ENCODE measurements at places on chromosomes 7 and 10.

GRCh38 chr10:75547391-75548298 lies 116.2 kb downstream of the LRMDA start:
- no peak for DNase-seq

DNA sequence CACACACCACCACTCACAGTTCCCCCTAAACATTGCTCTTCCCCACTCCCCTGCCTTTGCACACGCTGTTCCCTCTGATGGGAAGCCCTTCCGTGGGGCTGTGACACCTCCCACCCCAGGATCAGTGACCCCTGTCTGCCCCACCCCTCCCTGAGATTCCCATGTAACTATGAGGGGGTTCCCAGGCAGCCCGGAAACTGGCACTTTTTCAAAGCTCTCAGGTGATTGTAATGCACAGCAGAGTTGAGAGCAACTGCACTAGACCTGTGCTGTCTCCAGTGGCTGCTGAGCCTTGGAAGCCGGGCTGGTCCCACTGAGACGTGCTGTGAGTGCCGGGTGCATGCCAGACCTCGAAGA lies 29.8 kb downstream of the GPRIN2 start:
- peak; percentile 23 for DNase-seq

GRCh38 chr10:62053860-62054259 lies 152.4 kb downstream of the ARID5B start:
- DNase-seq: no peak

GRCh38 chr7:116717137-116717536 lies 45.1 kb downstream of the MET start:
- no peak for DNase-seq

- no peak for DNase-seq
Measured at GRCh38 chr10:87771871-87772500, 46.0 kb downstream of the ATAD1 start.

DNA sequence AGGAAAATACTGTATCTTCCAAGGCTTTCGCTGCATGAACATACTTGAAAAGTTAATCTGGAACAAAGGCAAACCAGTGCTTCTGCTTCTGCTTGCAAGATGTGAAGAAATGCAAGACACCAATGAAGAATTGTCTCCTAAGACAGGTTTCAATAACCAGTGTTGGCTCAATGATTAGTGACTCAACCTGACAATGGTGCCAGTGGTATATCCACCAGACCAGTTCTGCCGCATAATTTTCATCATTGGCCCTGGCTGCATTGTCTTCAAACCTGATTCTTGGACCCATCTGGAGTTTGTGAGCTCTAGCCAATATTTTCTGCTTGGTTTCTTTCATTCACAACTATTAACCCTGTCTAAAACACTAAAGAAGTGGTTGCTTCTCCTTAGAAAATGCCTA lies 13.6 kb upstream of the STAMBPL1 start:
- no peak for DNase-seq

GRCh38 chr10:79409726-79410085 lies 35.7 kb downstream of the ZCCHC24 start:
- DNase-seq: no peak

DNA sequence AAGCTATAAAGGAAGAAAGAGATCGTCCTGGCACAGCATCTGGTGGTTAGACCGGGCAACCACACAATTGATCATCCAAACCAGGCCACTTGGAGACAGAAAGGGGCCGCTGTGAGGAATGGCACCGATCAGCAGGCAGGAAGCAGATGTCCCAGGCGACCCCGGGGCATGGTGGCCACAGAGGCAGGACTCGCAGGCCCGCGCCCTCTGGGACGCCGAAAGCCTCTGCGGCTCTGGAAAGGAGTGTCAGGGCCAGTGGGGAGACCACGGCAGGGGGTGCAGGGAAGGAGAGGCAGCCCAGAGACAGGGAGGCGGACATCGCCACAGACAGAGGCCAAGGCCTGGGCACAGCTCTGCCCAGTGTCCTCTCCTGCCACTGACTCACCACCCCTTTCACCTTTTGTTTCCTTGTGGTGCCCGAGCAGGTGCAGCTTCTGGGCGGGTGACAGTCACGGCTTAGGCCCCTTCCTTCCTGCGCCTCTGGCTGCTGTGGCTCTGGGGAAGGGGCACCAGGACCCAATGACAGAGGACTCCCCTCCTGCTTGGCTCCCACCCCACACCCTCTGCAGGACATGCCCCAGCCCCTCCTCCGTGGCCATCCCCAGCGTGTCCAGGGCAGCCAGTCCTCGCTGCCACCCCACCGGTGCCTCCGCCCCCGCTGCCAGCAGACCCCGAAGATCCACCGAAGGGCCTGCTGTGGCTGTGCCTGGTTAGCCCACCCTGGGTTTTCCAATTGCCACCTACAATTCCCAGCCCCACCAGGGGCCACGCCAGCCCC lies 10.9 kb downstream of the STK32C start:
- peak; percentile 24 for DNase-seq

- no peak for DNase-seq
Measured at GRCh38 chr10:116771101-116771958, 29.0 kb upstream of the HSPA12A start.

GRCh38 chr10:52212802-52213201 lies 101.3 kb upstream of the DKK1 start:
- no peak for DNase-seq

GRCh38 chr7:42747044-42747443 lies 164.8 kb downstream of the C7orf25 start:
- no peak for DNase-seq

GRCh38 chr7:16494551-16494950 lies 29.0 kb upstream of the SOSTDC1 start:
- DNase-seq: no peak

- no peak for DNase-seq
Measured at GRCh38 chr10:73044378-73045285, 52.0 kb downstream of the P4HA1 start.

DNA sequence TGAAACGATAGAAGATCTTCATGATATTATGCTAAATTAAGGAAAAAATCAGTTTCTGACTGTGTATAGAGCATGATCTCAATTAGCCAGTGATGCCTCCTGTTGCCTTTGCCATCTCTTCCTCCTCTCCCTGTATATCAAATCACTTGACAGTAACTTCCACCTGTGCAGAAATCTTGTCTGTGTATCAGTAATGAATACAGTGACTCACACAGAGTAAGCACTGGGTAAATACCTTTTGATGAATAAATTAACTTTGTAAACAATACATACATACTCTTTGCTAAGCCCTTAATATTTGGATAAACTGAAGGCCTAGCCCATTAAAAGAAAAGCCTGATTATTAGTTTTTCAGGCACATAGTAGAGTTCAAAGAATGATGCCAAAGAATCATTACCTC lies 610.6 kb upstream of the NRP1 start:
- DNase-seq: no peak

GRCh38 chr10:58886406-58886805 lies 290.0 kb upstream of the PHYHIPL start:
- no peak for DNase-seq

DNA sequence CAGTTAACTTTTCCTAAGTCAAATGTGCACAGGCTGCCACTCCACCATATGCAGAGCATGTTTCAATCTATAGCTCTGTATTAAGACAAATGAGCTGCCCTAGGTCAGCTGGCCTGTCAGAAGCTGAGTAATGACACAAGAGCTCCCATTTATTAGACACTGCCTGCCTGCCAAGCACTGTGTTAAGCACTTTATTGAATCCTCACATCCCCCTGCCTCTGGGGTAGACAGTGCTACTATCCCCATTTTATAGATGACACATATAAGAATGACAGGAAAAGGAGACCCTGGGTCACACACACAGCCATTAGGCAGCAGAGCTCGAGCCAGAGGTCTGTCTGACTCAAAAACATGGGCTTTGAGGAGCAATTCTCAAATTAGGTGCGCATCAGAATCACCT lies 179.8 kb upstream of the PDE1C start:
- no peak for DNase-seq

GRCh38 chr10:76514321-76514720 lies 1082.9 kb downstream of the LRMDA start:
- no peak for DNase-seq

DNA sequence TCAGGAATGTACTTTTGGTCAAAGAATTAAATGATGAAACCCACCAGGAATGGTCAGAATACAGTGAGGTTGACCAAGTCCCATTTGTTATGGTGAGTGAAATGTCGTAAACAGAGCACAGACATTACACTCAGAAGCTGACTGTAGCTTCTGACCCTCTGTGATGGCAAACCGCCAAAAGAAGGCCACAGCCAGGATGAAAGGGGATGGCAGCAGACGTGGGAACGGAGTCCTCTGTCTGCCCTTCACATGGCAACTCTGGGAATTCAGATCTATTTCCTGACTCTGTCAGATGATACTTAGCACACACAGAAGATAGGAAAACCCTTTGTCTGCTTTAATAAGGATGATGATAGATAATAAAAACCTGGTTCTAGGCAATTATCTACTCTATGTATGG lies 757.1 kb downstream of the SORCS3 start:
- DNase-seq: no peak

DNA sequence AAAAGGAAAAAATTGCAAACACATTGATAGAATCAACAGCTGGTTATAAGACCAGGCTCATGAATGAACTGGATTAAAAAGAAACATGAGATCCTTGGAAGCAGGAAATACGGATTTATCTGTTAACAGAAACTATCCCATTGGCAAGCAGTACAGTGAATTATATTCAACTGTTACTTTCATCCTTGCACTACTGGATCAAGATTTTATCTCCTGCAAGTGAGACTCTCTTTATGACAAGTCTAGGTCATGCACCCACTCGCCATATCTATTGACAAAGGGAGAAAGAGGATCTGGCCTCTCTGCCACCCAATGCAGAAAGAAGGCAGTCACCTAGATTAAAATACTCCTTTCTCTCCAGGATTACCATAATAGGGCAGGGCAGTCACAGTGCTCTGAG lies 41.4 kb downstream of the CSTF2T start:
- no peak for DNase-seq

DNA sequence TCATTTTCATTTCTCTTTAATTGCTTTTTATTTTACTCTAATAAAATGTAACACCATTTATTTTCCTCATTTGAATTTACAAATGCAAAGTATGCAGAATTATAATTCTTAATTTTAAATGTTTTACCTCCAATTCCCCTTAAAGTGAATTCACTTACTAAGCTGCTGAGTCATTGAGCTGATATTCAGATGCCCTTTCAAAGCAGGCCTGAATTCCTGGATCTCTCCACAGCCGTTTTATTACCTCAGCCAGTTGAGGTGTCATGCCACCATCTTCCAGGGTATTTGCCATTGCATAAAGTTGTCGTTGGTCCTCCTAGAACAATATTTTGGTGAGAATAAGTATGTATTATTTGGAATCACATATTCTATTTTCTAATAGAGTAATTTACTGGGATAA lies 33.2 kb downstream of the GNAT3 start:
- DNase-seq: no peak

- DNase-seq: no peak
Measured at GRCh38 chr10:4775808-4776207, 50.2 kb upstream of the AKR1E2 start.

- DNase-seq: peak; percentile 44
Measured at GRCh38 chr10:8088504-8088903, 34.0 kb downstream of the GATA3 start.

GRCh38 chr10:51733057-51733456 lies 33.7 kb upstream of the CSTF2T start:
- DNase-seq: no peak

- no peak for DNase-seq
Measured at GRCh38 chr7:67478066-67478465, 481.4 kb downstream of the TYW1 start.

DNA sequence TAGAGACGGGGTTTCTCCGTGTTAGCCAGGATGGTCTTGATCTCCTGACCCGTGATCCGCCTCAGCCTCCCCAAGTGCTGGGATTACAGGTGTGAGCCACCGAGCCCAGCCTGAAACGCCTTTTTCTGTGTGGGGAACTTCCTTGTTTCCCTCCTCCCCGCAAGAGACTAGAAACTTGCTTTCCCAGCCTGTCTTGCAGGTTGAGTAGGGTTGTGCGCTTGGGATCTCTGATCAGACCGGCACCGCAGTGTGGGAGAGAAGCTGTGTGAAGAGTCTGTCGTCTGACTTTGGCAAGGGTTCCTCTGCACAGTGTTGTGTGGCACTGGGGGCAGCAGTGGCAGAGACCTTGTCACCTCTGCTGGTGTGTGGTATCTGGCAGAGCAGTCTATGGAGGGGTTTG lies 28.9 kb downstream of the RBM17 start:
- DNase-seq: no peak

DNA sequence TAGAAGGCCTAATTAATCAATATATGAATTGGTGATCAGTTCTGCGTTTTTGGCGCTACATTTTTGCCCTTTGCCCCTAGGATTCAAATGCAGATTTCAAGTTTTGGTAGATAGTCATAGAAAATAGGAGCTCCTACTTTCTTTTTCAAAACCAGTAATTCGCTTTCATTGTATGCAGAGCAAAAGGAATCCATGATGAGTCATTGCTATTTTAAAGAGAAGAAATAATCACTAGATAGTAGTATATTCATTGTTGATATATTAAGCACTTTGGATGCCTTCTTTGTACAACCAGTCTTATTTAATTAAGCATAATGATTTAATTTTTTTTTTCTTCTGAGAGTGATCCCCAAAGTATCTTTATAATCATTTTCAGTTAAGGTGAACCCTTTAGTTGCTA lies 50.3 kb downstream of the CSTF2T start:
- DNase-seq: no peak

All from activated CD4-positive, CD25-positive, alpha-beta regulatory T cell treated with anti-CD3 and anti-CD28 coated beads, Interleukin-2, amount 50 U/mL, for 72 hours (primary cell).